ENCODE measurements at places on chromosomes 7 and 10. TPM values are rescaled to one million over a fixed set of nuclear protein-coding genes. Genes with fewer than 3 reads are reported as not detected.
A peak's percentile ranks its signal among the peaks of the same experiment; 100 is the strongest.

INMT gene
- not detected for polyA plus RNA-seq

PDZD7 gene
- polyA plus RNA-seq = 0.95 TPM

CTAGE4 gene
- polyA plus RNA-seq = 1.5 TPM

SLC13A4 gene
- polyA plus RNA-seq = 0.06 TPM

PANK1 gene
- 6.3 TPM for polyA plus RNA-seq

ODAD2 gene
- polyA plus RNA-seq = not detected

DNA sequence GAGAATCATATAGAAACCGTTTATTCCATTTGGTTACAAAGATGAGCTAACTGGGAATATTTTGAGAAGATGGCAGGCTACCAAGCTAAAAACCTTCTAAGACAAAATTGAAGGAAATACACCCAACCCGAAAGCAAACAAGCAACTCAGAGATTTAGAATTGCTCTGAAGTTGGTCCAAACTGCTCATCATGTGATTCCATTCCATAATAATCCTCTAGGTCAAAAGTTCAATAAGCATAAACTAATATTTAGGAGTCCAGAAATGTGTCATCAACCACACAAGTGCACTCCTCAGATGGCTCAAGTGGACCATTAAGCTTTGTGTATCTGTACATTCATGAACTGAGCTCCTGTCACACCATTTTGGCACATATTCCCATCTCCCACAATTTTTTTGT, 28.7 kb downstream of the DGKI start:
- no peak for DNase-seq

DNA sequence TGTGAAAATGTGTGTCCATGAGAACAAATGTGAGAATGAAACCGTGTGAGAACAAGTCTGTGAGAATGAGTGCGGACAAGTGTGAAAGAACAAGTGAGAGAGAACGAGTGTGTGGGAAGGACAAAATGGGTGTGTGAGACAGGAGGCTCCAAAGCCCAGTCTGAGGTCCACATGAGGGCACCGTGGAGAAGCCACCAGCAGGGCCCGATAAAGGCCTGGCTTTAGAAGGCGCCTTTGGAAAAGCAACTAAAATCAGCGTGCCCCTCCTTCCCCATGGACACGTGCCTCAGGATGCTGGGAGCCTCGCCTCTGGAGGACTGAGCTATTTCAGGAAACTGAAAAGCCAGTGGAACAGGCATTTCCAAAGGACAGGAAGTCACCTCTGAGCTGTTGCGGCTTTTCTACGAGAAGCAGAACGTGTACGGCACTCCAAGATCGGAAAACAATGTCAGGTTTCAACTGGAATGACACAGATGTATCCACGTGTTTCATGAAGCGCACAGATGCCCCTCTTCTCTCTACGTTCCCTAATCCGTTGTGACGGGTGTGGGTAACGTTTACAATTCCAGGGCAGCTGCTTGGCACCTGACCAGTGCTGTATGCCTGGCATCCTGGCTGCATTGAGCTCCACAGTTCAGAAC, 46.4 kb downstream of the ESYT2 start:
- DNase-seq = no peak

GRCh38 chr10:119006451-119007210, 22.9 kb upstream of the NANOS1 start:
- peak; percentile 96 for DNase-seq

DNA sequence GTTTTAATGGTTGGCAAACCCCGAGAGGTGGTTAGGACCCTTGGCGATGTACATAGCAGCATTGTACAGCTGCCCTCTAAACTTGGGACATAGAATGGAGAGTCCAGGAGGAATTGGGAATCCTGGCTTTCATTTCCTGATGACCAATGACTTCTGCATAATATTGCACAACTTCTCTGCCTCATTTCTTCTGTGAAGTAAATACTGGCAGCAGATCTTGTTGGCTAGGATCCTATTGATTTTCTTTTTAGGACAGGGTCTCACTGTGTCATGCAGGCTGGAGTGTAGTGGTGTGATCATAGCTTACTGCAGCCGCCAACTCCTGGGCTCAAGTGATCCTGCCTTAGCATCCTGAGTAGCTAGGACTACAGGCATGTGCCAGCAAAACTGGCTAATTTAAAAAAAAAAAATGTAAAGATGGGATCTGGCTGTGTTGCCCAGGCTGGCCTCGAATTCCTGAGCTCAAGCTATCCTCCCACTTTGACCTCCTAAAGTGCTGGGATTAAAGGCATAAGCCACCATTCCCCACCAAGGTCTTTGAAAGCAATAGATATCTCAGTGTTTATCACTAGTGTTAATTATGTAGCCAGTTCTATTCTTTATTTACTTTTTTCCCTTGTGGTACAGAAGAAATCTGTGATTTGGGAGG, 58.1 kb downstream of the PODXL start:
- no peak for DNase-seq

- DNase-seq = no peak
Observed at GRCh38 chr7:137245186-137245585, 98.3 kb downstream of the PTN start.

DNA sequence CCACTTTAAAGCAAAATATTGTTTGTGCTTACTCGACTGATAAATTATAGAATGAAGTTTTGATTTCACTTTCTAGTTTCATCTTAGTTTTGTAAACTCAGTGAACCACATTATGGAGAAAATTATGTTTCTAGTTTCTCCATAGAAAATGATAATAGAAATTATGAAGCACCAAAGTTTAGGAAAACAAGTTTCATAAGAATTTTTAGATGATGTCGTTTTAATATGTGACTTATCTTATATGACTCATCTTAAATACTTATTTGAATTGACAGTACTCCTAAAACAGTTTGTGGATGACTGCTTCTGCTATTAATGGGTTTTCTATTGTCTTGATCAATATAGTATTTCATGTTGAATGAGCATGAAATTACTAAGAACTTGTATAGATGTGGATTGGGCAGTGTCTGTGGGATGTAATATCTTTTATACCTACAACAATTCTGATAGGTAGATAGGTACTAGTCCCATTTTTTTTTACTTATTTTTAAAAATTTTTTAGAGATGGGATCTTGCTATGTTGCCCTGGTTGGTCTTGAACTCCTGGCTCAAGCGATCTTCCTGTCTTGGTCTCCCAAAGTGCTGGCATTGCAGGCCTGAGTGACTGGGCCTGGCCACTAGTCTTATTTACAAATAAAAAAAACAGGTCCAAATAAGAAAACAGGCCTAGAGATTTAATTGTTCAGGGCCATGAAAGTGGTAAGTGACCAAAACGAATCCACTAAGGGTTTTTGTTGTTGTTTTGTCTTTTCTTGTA, 3.7 kb downstream of the HBP1 start:
- DNase-seq = no peak

All from mammary epithelial cell (primary cell).